H1 (cell line): ENCODE measurements at places on chromosomes 2 and 18.

- DNase-seq = no peak
- H3K4me1 ChIP-seq = no peaks in the 10 kb centered on the region
- no peak overlapping the region for H3K4me3 ChIP-seq
- no peaks in the 10 kb centered on the region for H3K36me3 ChIP-seq
- no peaks in the 10 kb centered on the region for H3K27me3 ChIP-seq
Measured at GRCh38 chr2:101185656-101186055, 34.5 kb upstream of the TBC1D8 start.

DNA sequence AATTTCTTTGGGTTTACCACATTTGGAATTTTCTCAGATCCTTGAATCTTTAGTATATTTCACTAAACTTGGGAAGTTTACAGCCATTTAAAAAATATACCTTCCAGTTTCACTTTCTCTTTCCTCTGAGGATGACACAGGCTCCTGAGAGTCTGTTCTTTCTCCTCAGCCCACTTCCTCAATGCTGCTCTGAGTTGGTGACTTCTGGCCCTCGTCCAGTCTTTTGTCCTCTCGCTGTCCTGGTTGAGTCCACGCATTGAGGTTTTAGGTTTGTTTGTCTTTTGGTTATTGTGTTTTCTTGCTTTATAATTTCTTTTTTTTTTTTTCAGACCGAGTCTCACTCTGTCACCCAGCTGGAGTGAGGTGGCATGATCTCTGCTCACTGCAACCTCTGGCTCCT lies 40.7 kb upstream of the GALR1 start:
- no peaks in the 10 kb centered on the region for H3K4me1 ChIP-seq
- H3K27me3 ChIP-seq = no peaks in the 10 kb centered on the region
- H3K4me3 ChIP-seq = no peak overlapping the region
- no peaks in the 10 kb centered on the region for H3K36me3 ChIP-seq

- H3K36me3 ChIP-seq = no peaks in the 10 kb centered on the region
- no peak overlapping the region for H3K27ac ChIP-seq
- peaks cover 3% of the 10 kb centered on the region; the same call in 1 of the 2 replicates for H3K4me1 ChIP-seq
- no peak for DNase-seq
Measured at GRCh38 chr2:206218796-206219499, 55.5 kb upstream of the ZDBF2 start.

- H3K27me3 ChIP-seq = no peaks in the 10 kb centered on the region
- DNase-seq = no peak
- no peaks in the 10 kb centered on the region for H3K4me1 ChIP-seq
Measured at GRCh38 chr2:150211164-150211631, 276.3 kb downstream of the RND3 start.

- no peak overlapping the region for H3K27ac ChIP-seq
- no peak overlapping the region for H3K4me3 ChIP-seq
- H3K36me3 ChIP-seq = no peaks in the 10 kb centered on the region
- no peaks in the 10 kb centered on the region for H3K4me1 ChIP-seq
- H3K27me3 ChIP-seq = no peaks in the 10 kb centered on the region
- DNase-seq = no peak
Measured at GRCh38 chr2:190837952-190838361, 42.7 kb upstream of the GLS start.

- peak; percentile 75 for DNase-seq
- no peaks in the 10 kb centered on the region for H3K27me3 ChIP-seq
- peak overlapping the region; percentile 91 for H3K27ac ChIP-seq
- no peaks in the 10 kb centered on the region for H3K36me3 ChIP-seq
- H3K4me3 ChIP-seq = peak overlapping the region; percentile 85
- peaks cover 9% of the 10 kb centered on the region for H3K4me1 ChIP-seq
Measured at GRCh38 chr2:38602136-38602731, 494 bp downstream of the HNRNPLL start.

- no peak overlapping the region for H3K4me3 ChIP-seq
- H3K27me3 ChIP-seq = no peaks in the 10 kb centered on the region
- H3K4me1 ChIP-seq = no peaks in the 10 kb centered on the region
- no peak for DNase-seq
- H3K36me3 ChIP-seq = no peaks in the 10 kb centered on the region
Measured at GRCh38 chr18:12399231-12399630, 8.5 kb upstream of the PRELID3A start.

DNA sequence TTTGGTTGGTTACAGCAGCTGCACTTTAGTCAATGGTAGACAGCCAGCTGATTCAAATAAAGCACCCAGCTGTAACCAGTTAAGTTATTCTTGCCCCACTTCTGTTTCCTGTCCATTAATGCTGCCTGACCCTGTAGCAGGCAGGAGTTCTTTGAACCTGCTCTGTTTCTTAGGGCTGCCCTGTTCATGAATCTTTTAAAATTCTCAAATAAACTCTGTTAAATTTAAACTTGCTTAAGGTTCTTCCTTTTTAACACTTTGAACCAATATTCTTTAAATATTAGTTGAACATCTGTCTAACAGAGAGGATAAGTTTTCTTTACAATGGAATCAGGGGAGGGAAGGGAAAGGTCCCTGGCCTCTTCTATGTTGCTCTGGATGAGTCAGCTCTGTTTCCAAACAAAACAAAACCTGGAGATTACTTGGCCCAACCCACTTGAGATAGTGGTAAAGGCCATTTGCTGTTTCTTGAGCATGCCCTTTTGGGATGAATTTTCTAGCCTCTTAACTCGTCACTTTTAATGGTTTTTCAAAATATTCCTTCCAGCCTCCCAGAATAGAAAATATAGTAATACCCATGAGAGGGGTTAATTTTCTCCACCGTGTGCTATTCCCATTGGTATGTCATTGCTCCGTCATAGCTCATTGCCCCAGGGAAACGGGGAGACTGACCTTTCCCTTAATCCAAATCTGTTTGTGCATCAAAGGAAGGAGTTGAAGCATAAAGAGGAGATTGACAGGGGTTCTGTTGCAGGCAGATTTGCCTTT lies 112.1 kb upstream of the FHL2 start:
- no peak overlapping the region for H3K27ac ChIP-seq
- no peak for DNase-seq
- no peaks in the 10 kb centered on the region for H3K36me3 ChIP-seq
- no peaks in the 10 kb centered on the region for H3K4me1 ChIP-seq
- H3K4me3 ChIP-seq = no peak overlapping the region

- peaks cover 2% of the 10 kb centered on the region; the same call in 1 of the 2 replicates for H3K4me1 ChIP-seq
- no peaks in the 10 kb centered on the region for H3K36me3 ChIP-seq
- no peak overlapping the region for H3K27ac ChIP-seq
- no peaks in the 10 kb centered on the region for H3K27me3 ChIP-seq
- no peak overlapping the region for H3K4me3 ChIP-seq
Measured at GRCh38 chr18:44841221-44841620, 160.5 kb downstream of the SETBP1 start.

DNA sequence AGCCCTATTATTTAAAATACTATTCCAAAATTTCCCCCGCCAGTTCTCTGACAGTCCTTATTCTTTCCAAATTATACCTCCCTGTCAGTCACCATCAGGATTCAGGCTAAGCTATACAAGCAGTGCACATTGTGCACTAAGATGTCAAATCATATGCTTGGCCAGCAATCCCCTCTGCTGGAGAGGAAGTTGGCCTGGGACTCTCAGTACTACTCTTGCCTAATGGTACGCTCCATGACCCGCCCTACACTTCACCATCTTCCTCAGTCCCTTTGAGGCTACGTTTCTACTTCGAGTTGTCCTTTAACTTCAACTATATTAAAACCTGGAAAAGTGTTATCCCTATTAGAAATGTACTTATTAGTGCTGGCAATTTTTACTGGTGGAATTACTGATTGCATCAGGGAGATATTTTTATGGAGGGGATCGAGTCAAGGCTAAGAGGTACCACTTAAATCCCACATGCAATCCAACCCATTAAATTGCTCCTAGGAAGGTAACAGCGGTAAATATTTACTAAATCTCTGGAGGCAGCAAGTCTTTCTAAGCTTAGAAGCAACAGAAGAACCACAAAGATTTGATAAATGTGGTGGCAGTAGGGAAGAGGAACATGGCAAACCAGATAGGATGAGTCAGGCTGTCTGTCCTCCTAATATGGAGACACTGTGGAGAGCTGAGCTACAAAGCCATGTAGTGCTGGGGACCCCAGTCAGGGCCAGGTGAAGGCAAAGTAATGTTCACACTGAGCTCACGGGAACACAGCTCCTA lies 2.7 kb downstream of the USP40 start:
- no peak for DNase-seq
- H3K4me1 ChIP-seq = no peaks in the 10 kb centered on the region
- H3K4me3 ChIP-seq = no peak overlapping the region
- no peak overlapping the region for H3K27ac ChIP-seq
- H3K36me3 ChIP-seq = no peaks in the 10 kb centered on the region

- H3K27me3 ChIP-seq = no peaks in the 10 kb centered on the region
- H3K4me1 ChIP-seq = peaks cover 11% of the 10 kb centered on the region; the same call in 1 of the 2 replicates
- no peak overlapping the region for H3K4me3 ChIP-seq
- H3K27ac ChIP-seq = no peak overlapping the region
- no peaks in the 10 kb centered on the region for H3K36me3 ChIP-seq
- DNase-seq = no peak
Measured at GRCh38 chr2:168427451-168427850, 28.6 kb upstream of the CERS6 start.
